Activated naive CD4-positive, alpha-beta T cell treated with Interleukin-2 at 50 U/mL for 16 hours (primary cell): ENCODE measurements at places on chromosomes 6 and 20.

- no peak for DNase-seq
Observed at GRCh38 chr6:150373260-150373701, 4.5 kb downstream of the IYD start.

- DNase-seq = no peak
Observed at GRCh38 chr6:90375681-90376439, 79.2 kb upstream of the BACH2 start.

DNA sequence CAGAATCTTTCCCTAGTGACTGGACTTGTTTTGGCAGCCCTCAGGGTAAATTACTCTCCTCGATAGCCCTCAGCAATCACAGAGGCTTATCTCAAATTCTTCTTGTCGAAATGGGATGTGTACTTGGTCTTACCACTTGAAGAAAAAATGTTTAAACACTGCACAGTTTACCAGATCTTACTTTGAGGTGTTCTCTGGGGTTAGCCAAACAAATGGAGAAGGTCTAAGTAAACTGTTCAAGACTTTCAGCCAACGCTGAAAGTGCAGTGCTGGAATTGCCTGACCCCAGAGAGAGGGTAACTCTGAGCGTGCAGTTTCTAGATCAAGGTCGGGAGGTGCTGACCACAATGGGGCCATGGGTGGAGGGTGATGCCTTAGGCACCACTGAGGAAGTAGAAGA lies 39.2 kb downstream of the MYLIP start:
- DNase-seq = no peak

DNA sequence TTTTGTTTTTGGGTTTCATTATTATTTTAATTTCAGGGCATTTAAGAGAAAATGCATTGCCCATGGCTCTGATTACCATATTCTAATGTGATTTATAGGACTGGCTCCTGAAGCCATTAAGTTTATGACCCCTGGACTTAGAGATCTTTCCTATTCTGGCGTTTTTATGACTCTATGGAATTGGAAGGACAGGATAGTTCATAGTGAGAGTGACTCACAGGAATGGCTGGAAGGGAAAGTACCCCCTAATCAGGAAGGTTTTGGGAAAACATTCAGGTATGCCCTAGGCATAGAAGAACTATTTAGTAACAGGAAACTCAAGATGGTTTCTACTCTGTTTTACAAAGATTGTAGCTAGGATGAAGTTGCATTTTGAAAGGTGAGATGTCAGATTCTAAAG lies 108.6 kb upstream of the SLC2A12 start:
- no peak for DNase-seq

GRCh38 chr6:161269310-161269709 lies 4.6 kb downstream of the AGPAT4 start:
- no peak for DNase-seq

DNA sequence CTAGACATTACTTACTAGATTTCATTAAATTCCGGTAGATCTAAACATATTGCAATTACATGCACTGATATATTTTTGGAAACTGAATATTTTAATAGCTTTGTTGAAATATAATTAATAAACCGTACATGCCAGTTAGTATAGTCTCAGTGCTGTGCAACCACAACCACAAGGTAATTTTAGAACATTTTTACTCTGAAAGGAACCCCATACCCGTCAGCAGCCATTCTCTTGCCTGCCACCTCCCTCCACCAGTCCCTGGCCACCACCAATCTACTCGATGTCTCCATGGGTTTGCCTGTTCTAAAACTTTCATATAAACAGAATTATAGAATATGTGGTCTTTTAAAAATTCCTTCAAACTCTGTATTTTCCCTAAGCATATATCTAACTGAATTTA lies 293.9 kb downstream of the THBS2 start:
- no peak for DNase-seq

DNA sequence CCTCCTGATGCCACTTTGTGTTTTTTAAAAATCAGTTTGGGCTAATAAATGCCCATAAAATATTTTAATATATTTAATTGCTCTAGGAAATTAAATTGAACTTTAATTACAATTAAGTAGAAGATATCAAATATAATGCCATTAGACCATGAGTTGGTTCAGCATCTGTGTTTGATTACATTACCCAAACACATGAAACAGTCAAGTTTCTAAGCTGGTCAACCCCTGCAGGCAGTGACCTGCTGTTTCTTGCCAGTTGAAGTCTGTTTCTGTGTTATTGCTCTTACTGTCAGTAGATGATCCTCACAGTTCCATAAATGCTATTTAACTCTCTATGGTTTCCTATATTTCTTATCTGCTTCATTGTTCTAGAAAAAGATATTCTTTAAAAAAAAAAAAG lies 9.7 kb upstream of the TENT5A start:
- DNase-seq = no peak

DNA sequence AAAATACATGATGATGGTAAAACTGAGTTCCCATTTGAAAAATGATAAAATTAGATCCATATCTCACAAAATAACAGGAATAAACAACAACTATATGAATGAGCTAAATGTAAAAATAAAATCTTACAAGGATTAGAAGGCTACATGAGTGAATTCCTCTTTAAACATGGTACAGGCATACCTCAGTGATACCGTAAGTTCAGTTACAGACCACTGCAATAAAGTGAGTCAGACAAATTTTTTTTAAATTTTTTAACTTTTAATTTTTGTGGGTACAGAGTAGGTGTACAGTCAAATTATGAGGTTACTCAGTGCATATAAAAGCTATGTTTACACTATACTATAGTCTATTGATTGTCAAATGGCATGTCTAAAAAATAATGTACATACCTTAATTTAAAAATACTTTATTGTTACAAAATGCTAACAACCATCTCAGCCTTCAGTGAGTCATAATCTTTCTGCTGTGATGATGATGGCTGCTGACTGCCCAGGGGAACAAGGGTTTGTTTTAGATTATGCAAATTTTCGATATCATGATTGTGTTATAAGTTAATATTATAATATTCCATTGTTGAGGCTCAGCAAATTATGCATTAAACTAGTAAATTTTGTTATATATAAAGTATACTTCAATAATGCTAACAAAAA lies 222.8 kb upstream of the RUNX2 start:
- DNase-seq = no peak

GRCh38 chr6:63788569-63788968 lies 153.0 kb downstream of the PHF3 start:
- DNase-seq = no peak

- DNase-seq = no peak
Observed at GRCh38 chr6:55276745-55277530, 50.3 kb upstream of the GFRAL start.

DNA sequence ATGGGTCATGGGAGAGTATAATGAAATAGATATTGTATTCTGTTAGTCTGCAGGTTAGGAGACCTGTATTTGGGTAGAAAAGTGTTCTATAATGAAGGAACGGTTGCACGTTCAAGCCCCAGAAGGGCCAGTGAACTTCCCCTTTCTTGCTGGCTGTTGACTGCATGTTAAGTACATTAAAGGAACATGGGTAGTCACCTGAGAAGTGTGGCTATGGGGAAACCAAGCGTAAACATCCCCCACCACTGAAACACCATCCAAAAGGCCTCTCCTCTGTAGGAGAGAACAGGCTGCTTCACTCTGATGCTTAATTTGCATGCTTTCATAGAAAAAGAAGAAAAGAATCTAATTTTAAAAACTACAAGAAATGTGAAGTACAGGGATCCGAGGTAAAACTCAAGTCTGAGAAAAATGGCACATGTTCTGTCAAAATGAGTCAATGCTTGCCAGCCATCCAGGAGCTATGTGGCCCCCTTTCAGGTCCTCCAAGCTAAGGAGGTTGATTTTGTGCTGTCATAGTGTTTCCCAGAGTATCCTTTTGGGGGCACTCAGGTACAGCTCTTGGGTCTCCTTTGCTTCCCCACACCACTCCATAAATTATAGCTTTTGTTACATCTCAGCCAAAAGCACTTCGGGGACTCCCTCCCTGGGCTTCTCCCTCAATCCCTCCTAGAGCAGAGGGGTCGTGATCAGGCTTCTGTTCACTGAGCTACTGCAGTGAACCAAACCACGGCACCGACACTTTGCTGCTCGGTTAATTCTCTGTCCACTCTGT lies 283.7 kb upstream of the AGPAT4 start:
- no peak for DNase-seq

GRCh38 chr20:44394702-44395460 lies 39.4 kb downstream of the HNF4A start:
- no peak for DNase-seq

DNA sequence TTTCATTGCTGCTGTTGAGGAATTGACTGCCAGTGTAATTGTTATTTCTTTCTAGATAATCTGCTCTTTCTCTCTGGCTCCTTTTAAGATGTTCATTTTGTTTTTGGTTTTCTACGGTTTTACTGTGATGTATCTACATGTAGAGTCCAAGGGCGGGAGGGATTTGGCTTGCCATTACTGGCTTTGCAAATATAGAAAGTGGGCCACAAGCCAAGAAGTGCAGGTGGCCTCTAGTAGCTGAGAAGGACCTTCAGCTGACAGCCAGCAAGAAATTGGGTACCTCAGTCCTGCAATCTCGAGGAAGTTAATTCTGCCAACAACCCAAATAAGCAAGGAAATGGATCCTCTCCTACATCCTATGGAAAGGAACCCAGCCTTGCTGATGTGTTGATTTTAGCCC lies 42.8 kb upstream of the GLP1R start:
- DNase-seq = no peak

- no peak for DNase-seq
Observed at GRCh38 chr6:113556775-113557174, 300.4 kb upstream of the MARCKS start.

DNA sequence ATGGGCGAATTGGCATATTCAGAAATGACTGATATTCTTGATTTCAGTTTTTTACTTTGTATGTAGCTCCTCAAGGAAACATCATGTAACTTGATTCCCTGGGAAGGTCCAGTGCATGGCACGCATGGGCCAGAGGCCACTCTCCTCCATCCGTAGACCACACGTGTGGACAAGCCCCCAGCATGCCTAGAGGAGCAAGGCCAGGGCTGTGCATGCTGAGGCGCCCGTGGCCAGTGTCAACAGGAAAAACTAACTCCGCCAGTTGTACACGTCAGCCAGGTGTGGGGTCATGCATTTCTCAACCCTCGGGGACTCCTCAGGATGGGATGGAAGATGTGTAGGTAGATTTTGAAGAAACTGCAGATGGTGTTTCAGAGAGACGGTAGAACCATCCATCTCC lies 37.8 kb upstream of the CD93 start:
- DNase-seq = no peak

DNA sequence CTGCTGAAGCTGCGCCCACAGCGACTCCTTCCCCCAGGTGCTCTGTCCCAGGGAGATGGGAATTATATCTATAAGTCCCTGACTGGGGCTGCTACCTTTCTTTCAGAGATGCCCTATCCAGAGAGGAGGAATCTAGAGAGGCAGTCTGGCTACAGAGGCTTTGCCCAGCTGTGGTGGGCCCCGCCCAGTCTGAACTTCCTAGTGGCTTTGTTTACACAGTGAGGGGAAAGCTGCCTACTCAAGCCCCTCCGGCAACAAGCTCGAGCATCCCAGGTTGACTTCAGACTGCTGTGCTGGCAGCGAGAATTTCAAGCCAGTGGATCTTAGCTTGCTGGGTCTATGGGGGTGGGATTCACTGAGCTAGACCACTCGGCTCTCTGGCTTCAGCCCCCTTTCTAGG lies 152.5 kb upstream of the MAP3K7 start:
- DNase-seq = no peak

- no peak for DNase-seq
Observed at GRCh38 chr6:5818959-5819358, 187.8 kb downstream of the NRN1 start.

DNA sequence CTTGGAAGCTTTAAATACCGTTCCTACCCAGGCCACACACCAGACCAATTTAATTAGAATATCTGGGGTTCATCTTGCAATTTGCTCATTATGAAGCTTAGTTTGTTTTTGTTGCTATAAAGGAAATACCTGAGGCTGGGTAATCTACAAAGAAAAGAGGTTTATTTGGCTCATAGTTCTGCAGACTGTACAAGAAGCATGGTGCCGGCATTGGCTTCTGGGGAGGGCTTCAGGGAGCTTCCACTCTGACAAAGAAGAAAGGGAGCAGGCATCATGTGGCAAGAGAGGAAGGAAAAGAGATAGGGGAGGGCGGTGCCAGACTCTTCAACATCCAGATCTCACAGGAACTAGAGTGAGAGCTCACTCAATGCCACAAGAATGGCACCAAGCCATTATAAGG lies 73.6 kb downstream of the RNF182 start:
- no peak for DNase-seq

DNA sequence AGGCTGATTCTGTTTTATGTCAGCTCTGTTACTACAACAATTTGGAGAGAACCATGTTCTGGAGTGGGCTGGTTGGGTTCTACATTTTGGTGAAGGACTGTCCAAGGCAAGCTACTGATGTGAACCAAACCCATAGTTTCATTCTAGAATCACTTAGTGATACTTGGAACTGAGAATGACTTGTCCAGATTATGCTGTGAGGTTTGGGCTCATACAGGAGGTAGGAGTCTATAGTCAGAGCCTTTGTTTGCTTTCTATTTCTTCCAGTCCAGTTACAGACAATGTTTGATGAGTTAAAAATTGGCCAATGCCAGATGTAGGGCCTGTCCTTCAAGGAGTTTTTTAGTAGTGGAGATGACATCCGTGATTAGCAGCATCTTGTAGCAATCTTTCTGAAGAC lies 97.9 kb downstream of the LRRC1 start:
- DNase-seq = no peak

DNA sequence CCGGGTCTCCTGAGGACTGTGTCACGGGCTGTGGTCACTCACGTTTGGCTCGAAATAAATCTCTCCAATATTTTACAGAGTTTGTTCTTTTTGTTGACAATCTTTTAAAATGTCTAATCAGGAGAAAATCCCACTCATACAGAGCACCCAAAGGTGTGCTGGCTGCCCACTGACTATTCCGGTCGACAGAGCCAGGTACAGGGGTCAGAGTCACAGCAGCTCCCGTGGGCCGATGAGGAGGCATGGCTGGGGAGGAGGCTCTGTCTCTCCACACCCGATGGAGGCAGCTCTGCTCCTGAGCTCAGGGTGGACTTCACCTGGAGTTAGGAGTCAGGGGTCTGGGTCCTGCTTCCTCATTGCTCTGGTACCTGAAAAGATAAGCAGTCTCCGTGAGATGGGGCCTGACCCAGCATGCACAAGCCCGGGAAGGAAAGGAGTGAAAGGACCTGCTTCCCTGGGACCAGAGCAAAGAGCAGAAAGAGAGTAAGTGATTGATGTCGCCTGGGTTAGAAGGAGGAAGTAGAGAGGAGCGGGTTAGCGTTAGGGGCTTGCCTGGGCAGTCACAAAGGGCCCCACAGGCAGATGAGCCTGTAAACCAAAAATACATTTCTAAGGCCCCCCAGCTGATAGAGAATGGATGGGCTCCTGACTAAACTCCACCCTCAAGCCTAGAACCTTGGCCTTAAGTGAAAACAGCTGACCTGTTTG lies 53.5 kb upstream of the UNC93A start:
- no peak for DNase-seq

DNA sequence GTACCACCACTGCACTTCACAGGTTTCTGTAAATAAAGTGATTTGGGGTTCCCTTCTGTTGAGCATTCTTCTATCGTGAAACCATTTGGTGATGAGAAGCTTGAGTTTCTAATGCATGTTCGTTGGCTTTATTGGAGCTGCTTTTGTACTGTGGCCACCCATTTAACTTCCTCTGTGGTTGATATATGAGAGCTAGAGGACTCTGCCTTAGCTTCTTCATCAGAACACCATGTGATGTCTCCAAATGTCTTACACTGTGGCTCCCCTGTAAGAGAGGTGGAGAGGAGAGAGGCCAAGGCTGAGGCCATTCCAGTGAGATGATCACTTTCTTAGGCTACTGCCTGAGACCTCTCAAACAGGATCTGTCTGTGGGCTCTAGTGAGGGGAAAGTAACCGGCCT lies 114.5 kb downstream of the SLC16A10 start:
- DNase-seq = no peak

GRCh38 chr6:135393289-135393688 lies 104.3 kb downstream of the AHI1 start:
- DNase-seq = no peak
